ENCODE measurements at places on chromosomes 2 and 18. TPM values are rescaled to one million over a fixed set of nuclear protein-coding genes. Genes with fewer than 3 reads are reported as not detected.

Gene UGT1A1
- total RNA-seq: not detected

Gene SLC5A7
- not detected for total RNA-seq

Gene CCL20
- total RNA-seq: 57.5 TPM

Gene SULT6B1
- total RNA-seq: not detected

Gene MAP3K19
- total RNA-seq: not detected

Gene SLC23A3
- total RNA-seq: 1.7 TPM

Gene NCKAP5
- 9.9 TPM for total RNA-seq

Gene BCL11A
- total RNA-seq: 0.19 TPM

Gene C2orf15
- total RNA-seq: 0.19 TPM

Gene ARHGAP15
- not detected for total RNA-seq

Gene TRPM8
- total RNA-seq: under 0.01 TPM

Gene MTX2
- 24.8 TPM for total RNA-seq

Gene CHRND
- not detected for total RNA-seq

Gene TGFA
- total RNA-seq: 0.56 TPM

Gene TSGA10
- 0.96 TPM for total RNA-seq

Gene TACR1
- 0.56 TPM for total RNA-seq

Gene PIEZO2
- 2.9 TPM for total RNA-seq

Gene RND3
- 750 TPM for total RNA-seq

Gene CRACDL
- total RNA-seq: not detected

Gene DYNAP
- total RNA-seq: not detected

Gene PDE1A
- total RNA-seq: 96.4 TPM

Gene SOWAHC
- 13.8 TPM for total RNA-seq

Gene AGAP1
- total RNA-seq: 14.1 TPM

Gene BCL2
- total RNA-seq: 1.5 TPM

Gene ALPI
- total RNA-seq: not detected

Gene LGALSL
- 6.2 TPM for total RNA-seq

Gene C1QL2
- total RNA-seq: not detected

Gene TCF23
- not detected for total RNA-seq

Gene FIGN
- total RNA-seq: 1.7 TPM

Gene TYW5
- 8.5 TPM for total RNA-seq

Gene STK17B
- total RNA-seq: 61.4 TPM

Measured in regular cardiac myocyte (primary cell).